Stimulated activated CD4-positive, alpha-beta T cell treated with anti-CD3 and anti-CD28 coated beads, Interleukin-12 subunit alpha, Interleukin-12 subunit beta, amount 100 ng/mL, for 24 hours (primary cell): ENCODE measurements at places on chromosomes 2 and 18.
A peak's percentile ranks its signal among the peaks of the same experiment; 100 is the strongest.

DNA sequence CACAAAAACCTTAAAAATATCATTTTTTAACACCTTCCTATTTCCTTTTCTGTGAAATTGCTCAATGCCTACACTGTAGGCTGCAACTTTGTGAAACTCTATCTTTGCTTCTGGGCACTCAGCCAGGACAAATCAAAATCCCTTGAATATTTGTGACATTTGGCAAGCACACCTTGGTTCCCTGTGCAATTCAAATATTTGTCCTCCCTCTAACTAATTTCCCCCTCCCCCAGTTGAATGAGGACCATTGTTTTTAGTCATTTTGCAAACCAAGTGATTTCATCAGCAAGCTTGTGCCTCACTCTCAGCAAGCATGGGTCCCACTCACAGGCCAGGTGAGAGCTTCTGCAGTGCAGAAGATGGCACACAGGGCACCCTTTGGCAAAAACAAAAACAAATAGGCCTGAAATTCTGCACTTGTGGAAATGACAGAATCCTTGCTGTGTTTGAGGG, 541.5 kb downstream of the CNTNAP5 start:
- no peak for DNase-seq

DNA sequence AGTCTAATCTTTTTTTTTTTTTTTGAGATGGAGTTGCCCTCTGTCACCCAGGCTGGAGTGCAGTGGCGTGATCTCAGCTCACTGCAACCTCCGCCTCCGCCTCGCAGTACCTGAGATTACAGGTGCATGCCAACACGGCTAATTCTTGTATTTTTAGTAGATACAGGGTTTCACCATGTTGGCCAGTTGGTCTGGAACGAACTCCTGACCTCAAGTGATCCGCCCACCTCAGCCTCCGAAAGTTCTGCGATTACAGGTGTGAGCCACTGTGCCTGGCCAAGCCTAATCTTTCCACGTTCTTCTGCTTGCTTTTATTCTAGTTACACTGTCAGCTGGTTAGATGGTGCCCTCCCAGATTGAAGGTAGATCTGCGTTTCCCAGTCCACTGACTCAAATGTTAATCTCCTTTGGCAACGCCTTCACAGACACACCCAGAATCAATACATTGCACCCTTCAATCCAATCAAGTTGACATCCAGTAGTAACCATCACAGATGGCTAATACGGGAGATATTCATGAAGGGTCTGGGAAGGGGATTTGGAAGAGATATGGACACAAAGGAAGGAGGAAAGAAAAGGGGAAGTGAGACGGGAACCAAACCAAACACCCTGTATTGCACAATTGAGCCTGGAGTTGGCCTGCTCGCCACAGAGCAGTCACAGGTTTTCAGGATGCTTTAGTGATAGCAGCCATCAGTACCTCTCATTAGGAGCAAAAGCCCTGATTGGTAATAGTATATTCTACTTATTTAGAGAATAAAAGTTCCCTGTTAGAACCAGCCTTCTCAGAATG, 229.8 kb downstream of the PIK3C3 start:
- no peak for DNase-seq

GRCh38 chr2:118994778-118995177, 52.8 kb downstream of the MARCO start:
- no peak for DNase-seq

- DNase-seq = no peak
These were observed 983.2 kb upstream of the CDH2 start for GRCh38 chr18:29160170-29160569.

GRCh38 chr18:9890196-9890595, 4.4 kb downstream of the TXNDC2 start:
- no peak for DNase-seq

DNA sequence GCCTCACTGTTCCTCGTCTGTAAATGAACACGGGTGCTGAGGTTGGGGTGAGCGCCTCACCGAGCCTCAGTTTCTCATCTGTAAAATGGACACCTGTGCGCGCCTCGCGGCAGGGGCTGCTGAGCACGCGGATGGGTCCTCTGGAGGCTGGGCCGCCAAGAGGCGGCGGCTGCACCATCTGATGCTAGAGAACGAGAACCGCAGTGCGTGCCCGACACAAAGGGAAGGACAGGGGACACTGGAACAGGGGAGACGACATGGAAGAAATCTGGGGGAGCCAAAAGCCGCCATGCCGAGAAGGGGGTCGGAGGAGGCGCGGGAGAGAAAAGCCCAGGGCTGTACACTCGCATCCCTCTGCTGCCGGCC, 118.7 kb upstream of the ZNF516 start:
- no peak for DNase-seq

DNA sequence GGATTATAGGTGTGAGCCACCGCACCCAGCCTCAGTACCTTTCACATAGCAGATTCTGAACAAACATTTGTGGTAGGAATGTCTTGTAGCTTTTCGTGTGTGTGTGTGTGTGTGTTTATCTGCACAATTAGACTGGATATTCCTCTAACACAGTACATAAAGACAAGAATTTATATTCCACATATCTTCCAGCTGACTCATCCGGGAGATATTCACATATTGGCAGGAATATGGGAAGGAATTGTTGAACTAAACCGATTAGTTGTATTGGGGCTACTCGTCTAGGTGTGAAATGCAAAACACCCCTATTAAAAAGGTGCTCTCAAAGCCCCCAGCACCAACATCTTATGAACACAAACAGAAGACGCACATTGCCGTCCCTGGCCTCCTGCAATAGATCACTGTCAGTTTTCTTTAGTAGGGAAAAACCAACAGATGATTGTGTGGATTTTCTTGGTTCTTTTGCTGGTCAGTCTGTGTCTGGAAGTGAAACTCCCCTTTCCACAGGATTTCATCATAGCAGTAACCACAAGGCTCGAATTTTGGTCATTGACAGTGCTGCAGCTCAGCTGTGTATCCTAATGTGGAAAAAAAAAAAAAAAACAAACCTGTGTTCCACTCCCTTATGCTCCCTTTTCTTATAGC, 208.5 kb upstream of the ACVR2A start:
- DNase-seq = no peak

DNA sequence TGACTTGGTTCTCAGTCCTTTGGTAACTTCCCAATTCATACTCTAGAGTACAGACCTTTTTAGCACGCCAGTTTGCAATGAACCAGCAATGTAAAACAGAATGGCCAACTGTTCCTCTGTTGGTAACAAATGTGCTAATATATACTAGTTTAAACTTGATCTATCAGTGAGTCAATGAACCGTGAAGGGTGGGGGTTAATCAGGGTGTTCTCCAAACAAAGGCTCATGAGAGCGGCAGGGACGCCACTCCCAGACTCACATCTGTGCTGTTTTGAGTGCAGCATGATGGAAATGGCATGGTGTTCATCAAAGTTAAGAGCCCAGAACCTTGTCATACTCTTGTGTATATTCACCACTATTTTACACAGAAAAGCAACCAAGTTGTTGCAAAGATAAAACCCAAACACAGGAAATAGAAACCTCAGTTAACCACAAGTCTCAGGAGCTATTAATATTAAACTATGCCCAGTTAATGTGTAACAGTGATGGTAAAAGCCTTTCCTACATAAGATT, 70.3 kb downstream of the CERKL start:
- DNase-seq = no peak

GRCh38 chr2:215862351-215862771, 151.0 kb downstream of the MREG start:
- no peak for DNase-seq

- peak; percentile 18 for DNase-seq
These were observed 219.6 kb upstream of the RAB12 start for GRCh38 chr18:8389391-8390340.

DNA sequence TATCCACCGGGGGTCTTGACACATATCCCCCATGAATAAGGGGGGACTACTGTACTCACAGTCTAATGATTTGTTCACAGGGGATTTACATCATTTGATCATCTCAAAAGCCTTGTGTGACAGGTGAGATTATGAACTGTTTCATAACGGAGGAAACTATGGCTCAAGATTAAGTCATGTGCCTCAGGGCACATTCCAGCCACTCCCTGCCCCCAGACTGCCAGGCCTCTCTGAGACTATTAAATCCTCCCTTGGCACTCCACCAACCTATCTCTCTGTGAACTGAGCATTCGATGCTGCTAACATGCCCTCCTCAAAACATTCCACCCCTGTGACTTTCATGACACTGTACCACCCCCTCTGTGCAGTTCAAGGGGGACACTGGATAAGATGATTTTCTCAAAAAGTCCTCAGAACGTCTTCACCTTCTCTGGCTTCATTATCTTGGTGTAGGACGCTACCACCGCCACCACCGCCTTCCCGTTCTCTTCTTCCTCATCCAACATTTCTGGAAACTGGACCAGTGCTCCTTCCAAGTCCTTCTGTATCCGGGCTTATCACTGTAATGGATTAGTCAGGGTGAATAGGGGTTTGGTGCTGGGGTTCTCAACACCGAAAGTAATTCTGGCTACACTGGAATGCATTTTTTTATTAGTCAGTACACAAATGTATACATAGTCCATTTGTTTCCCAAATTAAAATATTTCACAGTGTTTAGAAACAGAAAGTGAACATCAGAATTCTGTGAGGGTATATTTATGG, 169.6 kb downstream of the KCNS3 start:
- DNase-seq = no peak

- no peak for DNase-seq
These were observed 52.7 kb downstream of the PTGR3 start for GRCh38 chr18:75156139-75156750.

DNA sequence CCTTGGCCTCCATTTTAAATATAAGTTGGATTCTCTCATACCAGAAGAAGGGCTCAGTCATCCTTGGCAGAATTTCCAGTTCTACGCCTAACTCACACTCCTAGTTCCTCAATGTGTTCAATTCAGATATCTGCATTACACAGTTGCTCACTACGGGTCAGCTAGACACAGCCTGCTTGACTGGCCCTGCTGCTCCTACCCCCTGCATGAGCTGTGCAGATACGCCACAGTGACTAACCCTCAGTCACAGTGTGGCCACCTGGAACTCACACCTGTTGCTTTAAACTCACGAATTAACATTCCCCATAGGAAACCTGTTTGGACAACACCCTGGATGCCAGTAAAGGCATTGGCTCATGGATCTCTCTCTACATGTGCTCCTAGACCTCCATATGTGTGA, 429.6 kb downstream of the NCKAP5 start:
- no peak for DNase-seq

DNA sequence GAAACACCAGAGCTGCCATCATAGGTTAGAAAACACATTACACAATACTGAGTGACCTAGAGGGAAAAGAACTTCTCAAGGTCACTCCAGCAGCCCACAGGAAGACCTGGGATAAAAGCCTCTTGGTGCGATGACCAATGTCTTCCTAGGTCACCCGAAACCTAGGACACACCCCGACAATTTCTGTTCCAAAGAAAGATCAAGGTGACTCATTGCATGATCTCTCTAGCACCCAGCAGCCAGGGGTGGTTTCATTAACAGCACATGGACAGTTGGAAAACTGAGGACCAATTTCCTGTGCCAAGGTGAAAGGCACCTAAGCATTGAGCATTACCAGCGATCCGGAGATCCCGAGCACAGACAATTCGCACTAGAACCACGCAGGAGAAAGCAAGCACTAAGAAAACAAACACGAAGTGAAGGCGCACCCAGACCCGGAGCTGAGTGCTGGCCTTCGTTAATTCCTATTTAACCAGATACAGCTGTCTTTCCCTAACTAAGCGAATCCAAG, 1.5 kb downstream of the CACNB4 start:
- no peak for DNase-seq

DNA sequence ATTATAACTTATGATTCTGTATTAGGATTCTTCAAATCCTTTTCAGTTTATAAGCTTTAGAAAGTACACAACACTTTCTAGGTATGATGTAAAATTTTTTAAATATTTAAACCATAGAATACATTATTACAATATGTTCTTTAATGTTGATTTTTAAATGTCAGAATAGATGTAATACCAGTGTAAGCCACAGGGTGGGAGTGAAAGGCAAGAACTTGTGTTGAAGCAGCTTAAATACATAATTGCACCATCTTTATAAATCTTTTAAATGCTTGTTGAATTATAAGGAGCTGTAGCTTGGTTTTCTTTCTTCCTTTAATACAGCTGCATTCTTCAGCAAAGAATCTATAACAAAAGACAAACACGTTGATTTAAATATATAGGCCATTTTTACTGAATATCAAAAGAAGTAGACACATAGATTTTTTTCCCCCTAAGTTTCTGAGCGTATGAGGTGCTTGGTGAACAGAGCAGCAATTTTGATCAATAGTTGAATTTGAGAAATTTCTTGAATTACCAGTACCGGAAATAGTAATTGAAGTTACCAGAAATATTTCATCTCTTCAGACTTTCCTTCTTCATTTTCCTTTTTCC, 63.0 kb downstream of the TANK start:
- DNase-seq = no peak

- peak; percentile 8 for DNase-seq
These were observed 81.5 kb downstream of the DPP4 start for GRCh38 chr2:161992531-161992930.

GRCh38 chr2:104163611-104164130, 690.2 kb upstream of the POU3F3 start:
- DNase-seq = no peak

DNA sequence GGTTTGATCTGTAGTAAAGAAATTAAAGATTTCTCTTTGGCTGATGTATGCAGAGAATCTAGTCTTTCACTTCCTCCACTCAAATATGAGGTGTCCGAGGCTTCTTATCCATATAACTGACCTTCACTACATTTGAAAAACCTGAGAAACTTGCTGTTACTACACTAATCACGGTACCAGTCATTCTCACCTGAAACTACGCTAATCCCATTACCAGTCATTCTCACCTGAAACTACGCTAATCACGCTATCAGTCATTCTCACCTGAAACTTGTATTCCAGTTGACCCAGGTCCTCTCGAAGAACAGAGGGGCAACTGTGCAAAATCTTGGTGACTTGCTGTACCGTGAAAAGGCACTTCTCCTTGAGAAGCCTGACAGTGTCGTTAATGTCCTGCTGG, 5.1 kb downstream of the MTERF4 start:
- DNase-seq = no peak

GRCh38 chr2:14905571-14905970, 273.1 kb downstream of the LRATD1 start:
- DNase-seq = no peak

DNA sequence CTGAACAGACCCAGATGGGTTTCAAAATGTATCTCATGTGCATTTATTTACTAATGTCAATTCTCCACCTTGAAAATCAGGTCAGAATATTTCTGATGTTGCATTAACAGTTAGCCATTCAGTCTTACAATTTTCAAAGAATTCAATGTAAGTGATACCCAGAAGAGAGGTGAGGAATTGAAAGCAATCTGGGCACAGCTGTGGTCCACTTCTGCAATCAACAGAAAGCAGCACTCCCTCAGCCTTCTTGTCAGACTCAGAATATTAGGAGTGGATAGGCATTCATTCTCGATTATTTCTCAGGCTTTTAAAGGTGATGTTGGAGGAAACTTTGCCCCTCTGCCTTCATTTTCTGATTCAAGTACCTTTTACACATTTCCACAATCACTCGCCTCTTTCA, 15.7 kb downstream of the CCL20 start:
- DNase-seq = no peak
